ENCODE measurements at places on chromosomes 6 and 20.

- no peak for DNase-seq
Observed at GRCh38 chr6:127022302-127022701, 96.2 kb upstream of the RSPO3 start.

DNA sequence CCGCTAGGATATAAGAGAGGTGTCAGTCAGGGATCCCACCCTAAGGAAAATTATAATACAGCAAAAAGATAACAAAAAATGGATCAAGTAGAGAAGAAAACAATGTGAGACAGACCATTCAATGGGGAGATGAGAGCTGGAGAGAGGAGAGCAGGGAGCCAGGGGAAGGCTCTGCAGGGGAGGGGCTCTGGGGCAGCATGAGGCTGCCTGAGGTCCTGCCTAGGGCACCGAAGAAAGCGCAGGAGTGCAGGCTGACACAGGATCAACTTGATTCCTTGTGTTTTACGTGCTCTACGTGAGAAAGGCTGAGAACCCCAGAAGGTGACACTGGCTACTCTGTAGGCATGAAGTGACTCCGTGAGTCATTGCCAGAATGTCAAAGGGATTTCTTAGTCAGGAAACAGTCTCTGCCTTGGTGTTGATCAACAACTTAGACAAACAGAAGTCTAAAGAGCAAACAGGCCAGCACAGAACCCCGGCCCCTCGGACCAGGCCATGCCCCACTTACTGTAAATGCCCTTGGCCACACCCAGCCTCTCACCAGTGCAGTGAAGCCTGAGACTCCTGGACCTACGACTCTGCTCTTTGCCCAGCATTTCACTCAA is 290.1 kb upstream of the PRDM1 start:
- DNase-seq, result no peak

DNA sequence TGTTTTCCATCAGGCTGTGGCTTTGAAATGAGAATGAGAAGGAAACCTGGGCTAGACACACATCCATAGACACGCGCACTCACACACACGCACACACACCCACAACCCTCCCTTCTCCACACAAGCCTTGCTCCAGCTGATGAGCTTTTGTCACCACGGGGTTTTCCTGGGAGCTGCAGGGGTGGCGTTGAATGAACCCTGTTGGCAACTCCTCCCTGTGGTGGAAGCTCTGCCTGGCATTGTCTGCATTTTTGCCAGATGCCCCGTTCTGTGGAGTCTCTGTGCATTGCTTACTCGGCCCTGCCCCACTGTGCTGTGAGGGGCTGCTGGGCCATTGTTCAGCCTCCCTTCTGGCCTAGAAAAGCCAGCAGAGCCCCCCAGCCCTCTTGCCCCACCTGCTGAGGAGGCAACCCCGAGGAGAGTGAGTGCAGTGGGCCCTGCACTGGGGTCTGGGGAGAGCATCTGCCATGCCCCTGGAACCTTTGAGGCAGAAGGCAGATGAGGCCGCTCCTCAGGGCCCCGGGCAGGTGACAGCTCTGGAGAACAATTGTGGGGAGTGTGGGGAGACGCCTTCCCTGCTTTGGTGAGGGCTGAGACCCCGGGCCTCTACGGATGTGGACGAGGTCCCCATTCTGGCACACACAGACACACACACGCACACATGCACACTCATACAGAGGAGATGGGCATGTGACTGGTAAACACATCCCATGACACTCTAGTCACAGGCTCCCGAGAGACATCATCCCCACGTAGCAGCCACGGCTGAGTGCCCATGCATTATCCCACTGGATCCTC is 9.9 kb downstream of the ADIG start:
- DNase-seq, result no peak

- peak; percentile 90 for DNase-seq
Observed at GRCh38 chr6:35522660-35523658, 10.3 kb upstream of the TULP1 start.

DNA sequence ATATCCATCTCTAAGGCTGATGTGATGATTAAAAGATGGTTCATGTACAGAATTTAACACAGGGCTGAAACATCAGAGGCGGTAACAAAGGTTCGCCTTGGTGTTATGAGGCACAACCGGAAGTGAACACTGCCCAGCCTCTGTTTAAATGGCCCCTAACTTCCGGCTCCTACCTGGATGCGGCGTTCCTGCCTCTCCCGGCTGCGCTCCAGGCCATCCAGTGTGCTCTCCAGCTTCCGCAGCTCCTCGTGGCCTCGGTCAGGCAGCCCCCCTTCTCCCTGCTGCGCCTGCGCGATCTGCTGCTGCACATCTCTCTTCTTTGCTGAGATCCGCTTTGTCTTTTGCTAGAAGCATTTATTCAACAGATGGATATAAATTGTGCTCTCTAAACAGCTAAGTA is 195.3 kb downstream of the SYNE1 start:
- DNase-seq, result no peak

DNA sequence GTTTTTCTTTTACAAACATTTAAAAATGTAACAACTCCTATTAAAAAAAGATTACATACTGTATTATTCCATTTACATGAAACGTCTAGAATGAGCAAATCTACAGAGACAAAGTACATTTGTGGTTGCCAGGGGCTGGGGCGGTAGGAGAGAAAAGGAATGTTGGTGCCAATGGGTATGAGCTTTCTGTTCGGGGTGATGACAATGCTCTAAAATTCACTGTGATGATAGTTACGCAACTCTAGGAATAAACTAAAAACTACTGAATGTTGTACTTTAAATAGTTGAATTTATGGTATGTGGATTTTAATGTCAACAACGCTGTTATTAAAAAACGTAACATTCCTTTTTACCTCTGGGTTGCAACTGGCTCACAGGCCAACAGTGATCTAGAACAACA is 211.1 kb downstream of the GMDS start:
- DNase-seq, result no peak

- no peak for DNase-seq
Observed at GRCh38 chr6:122553697-122554096, 56.5 kb upstream of the PKIB start.
